ENCODE measurements at places on chromosomes 12 and 14.

- DNase-seq: no peak
Measured at GRCh38 chr12:123478762-123479161, 20.8 kb downstream of the SNRNP35 start.

DNA sequence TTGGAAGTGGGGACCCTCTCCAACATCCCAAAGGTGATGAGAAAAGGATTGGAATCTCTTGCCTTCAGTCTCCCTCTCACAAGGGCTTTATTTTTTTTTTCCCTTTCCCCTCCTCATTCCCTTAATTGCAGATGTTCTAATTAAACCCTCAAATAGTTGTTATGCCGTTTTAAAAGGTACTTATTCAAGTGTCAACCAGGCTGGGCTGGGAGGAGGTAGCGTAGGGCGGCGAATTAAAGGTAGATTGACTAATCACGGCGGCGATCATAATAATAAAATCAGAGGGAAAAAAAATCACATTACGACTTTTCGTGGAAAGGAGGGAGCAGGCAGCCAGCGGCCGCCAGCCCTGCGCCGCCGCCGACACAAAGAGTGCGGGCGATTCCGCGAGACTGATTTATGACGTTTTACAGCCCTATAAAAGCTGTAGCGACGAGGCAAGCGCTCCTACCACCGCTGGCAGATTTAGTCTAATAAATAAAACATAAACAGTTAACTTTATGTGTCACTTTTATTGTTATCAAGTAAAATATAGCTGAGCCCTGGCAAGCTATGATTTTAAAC is 1.7 kb upstream of the HOXC4 start:
- DNase-seq: no peak

DNA sequence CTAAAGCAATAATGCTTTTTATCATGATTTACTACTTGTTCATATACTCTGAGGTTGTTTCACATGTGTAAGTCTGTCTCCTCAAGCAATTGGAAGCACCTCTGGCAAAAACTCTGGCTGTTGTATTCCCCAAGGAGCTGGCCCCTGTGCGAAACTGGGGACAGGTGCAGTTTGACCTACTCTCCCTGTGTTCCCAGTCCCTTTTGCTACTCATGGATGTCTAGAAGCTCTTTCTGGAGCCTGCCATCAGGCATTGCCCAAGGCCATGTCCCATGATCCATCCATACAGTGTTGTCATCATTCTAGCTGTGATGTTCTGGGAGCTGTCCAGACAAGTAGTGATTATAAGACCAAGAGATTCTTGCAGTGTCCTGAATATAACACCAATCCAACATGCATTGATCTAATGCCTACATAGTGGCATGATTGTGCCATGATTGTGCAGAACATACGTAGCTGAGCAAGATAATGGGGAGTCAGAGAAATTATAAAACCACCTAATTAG is 14.9 kb downstream of the AKAP6 start:
- no peak for DNase-seq

DNA sequence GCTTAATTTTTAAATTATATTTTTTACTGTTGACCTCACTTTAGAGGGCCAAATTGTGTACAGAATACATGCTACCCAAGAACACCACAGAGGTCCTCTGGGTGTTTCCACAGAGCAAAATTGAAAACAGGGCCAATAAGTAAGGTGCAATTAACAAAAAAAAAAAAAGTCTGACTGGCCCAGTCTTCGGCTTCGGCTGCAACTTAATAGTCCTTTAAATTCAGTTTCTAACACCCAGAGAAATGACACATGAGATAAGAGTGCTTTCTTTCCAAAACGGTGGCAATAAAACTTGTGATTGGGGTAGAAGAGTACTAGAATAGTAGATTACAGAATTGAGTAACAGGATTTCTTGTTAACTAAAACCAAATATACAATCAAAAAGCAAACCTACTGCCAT is 81.3 kb downstream of the MED13L start:
- no peak for DNase-seq

DNA sequence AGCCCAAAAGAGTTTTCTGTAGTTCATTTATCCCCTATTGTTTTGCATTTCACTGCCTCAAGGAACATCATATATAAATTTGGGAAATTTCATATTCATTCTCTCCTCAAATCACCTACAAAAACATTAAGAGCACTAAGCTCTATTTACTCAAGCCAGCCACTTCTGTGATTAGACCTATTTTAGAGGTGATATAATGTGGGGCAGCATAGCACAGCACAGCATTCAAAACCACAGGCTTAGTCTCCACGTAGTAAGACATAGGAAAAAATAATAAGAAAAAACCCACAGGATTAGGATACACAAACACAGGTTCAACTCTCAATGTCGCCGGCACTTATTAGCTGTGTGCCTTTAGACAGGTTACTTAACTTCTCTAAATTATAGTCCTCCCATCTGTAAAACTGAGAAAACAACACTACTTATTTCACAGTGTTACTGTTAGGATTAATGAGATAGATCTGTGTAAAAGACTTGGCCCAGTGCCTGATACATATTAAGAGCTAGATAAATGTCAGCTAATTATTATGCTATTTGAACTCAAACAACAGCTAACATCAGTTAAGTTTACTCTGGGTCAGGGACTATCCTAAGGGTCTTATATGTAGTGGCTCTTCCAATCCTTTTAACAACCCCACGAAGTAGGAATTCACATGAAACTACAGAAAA is 20.3 kb downstream of the DCAF5 start:
- DNase-seq: no peak

DNA sequence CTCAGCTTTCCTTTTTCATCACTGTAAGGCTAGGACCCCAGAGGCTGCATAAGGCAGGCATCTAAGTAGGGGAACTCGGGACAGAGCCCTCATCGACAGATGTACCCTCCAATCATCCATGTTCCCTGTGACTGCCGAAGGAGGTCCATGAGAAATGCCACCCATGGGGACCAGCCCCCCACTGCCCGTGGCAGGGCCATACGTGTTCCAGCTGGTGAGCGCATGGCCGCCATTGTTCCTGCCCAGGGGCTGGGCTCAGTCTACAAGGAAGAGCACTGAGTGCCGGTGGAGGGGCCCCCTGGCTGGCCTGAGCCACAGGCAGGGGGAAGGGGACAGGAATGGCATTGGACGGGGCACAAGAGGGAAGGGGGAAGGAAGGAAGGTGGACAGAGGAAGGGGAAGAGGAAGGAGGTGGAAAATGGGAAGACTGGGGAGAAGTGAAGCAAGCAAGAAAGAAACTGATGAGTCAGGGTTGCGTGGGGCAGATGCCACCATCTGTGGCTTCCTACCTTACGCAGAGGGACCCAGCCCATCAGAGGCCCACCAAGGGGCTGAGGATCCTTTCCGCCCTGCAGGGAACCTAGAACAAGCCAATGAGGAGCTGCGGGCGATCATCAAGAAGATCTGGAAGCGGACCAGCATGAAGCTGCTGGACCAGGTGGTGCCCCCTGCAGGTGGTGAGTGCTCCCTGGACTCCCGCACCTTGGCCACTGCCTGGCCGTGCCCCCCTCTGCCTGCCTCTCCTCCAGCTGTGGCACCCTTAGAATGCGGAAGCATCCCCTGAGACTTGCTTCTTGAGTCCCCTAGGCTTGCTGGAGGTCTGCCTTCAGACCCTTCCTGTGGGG is 120.6 kb upstream of the FKBP4 start:
- no peak for DNase-seq

- no peak for DNase-seq
Measured at GRCh38 chr14:75748336-75748735, 87.3 kb downstream of the TTLL5 start.

GRCh38 chr12:47377414-47378221 is 297.9 kb upstream of the AMIGO2 start:
- DNase-seq: no peak

- DNase-seq: no peak
Measured at GRCh38 chr12:3150931-3151835, 74.0 kb downstream of the TSPAN9 start.

DNA sequence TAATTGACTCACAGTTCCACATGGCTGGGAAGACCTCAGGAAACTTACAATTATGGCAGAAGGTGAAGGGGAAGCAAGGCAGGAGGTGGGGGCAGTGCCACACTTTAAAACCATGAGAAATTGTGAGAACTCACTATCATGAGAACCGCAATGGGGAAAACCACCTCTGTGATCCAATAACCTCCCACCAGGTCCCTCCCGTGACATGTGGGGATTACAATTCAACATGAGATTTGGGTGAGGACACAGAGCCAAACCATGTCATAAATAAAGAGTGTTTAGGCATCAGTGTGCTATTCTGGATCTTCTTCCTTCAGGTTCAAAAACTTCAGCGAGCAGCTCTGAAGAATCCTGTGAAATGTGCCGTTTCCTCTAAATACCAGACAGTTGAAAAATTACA is 9.7 kb downstream of the DDX47 start:
- DNase-seq: no peak

- no peak for DNase-seq
Measured at GRCh38 chr12:2101771-2102170, 49.0 kb downstream of the CACNA1C start.

DNA sequence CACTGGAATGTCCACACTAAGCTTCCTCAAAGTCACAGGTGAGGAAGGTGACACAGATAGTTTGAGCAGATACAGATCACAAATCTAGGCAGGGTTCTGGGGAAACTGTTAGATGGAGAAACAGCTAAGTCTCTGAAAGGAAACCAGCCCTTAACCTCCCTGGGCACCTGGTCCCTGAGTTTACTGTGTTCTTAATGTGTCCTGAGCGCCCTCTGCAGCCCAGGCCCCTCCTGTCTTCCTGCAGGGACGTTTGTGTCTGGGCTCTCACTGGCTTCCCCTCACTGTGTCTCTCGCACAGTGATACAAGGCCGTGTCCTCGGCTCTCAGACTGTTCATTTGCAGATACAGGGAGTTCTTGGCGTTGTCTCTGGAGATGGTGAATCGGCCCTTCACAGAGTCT is 684.3 kb downstream of the TMEM121 start:
- no peak for DNase-seq
